ENCODE measurements at places on chromosomes 16 and 17. TPM values are rescaled to one million over a fixed set of nuclear protein-coding genes. Genes with fewer than 3 reads are reported as not detected.

CCL16 gene
- not detected for total RNA-seq

TBC1D3E gene
- not detected for total RNA-seq

XYLT1 gene
- total RNA-seq = 40.9 TPM

DNA sequence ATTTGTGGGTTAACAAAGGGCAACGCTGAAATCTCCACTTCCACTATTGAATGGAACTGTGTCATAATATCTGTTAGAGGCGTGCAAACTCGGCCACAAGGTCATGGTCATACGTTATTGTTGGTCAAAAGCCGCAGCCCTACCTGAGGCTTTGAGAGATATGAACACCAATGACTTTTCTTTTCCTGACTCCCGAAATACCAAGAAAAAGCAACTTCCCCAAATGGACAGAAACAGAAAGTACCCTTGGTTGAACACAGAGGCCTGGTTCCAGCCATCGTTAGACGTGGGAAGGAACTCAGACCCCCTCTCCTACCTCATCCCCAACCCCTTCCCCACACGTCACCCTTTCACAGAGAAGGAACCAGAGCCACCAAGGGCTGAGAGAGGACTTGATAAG, 1.4 kb upstream of the PIK3R5 start:
- H3K27ac ChIP-seq = no peak overlapping the region
- DNase-seq = no peak
- H3K4me1 ChIP-seq = peaks cover 50% of the 10 kb centered on the region
- H3K27me3 ChIP-seq = no peaks in the 10 kb centered on the region
- H3K36me3 ChIP-seq = peaks cover 37% of the 10 kb centered on the region

DNA sequence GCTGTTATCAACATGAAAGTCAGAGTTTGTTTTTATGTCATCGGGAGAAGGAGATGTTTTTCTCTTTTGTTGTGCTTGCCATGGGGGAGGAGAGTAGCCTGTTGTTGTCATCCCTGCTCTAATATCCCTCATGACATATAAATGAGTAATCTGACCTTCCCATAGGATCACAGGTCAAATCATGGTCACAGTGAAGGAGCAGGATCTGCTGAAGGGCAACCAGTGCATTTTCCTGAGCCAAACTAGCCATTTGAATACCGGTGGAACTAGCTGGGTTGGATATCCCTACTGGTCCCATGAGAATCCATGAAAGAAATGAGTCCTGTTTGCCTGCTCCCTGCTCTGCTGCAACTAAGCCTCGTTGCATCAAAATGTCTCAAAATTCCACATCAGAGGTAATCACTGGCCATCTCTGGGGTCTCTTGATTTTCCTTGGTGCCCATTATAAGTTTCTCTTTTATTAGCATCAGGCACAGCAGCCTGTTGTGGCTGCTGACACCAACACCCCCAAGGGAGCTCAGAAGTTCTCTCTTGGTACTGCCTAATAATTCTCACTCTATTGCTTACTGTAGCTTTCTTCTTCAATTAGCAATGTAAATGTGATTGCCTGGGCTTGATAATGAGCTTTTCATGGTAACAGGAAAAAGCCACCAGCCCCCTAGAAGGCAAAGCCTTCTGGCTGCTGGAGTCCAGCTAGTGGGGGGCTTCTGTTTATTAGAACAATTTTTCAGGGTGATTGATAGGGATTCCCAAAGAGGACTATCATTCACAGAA, 211.4 kb upstream of the ERCC4 start:
- H3K27me3 ChIP-seq = no peaks in the 10 kb centered on the region
- H3K36me3 ChIP-seq = no peaks in the 10 kb centered on the region
- no peak overlapping the region for H3K27ac ChIP-seq
- no peak overlapping the region for H3K4me3 ChIP-seq

DNA sequence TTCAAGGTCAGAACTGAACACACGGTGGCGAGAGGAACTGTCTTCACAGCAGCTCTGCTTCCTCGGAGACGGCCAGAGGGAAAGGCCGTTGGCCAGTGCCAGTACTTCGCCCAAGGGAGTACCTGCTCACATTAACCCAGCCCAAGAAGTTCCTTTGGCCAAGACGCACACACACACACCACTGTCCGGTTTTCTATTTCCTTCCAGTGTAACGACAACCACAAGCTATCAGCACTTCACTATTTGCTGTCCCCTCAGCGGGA, 744 bp upstream of the GGNBP2 start:
- peak overlapping the region; percentile 100 for H3K4me3 ChIP-seq
- peak overlapping the region; percentile 96 for H3K27ac ChIP-seq
- no peaks in the 10 kb centered on the region for H3K27me3 ChIP-seq

- no peak for DNase-seq
- H3K36me3 ChIP-seq = no peaks in the 10 kb centered on the region
- no peaks in the 10 kb centered on the region for H3K27me3 ChIP-seq
- no peak overlapping the region for H3K4me3 ChIP-seq
- no peak overlapping the region for H3K27ac ChIP-seq
- H3K4me1 ChIP-seq = peaks cover 3% of the 10 kb centered on the region
Measured at GRCh38 chr16:72467157-72467759, 295.3 kb upstream of the PMFBP1 start.

- no peaks in the 10 kb centered on the region for H3K4me1 ChIP-seq
- H3K27me3 ChIP-seq = no peaks in the 10 kb centered on the region
- DNase-seq = no peak
- H3K36me3 ChIP-seq = no peaks in the 10 kb centered on the region
- H3K27ac ChIP-seq = no peak overlapping the region
Measured at GRCh38 chr16:48879223-48880122, 269.5 kb upstream of the N4BP1 start.

GRCh38 chr16:67404740-67405226, 11.5 kb upstream of the TPPP3 start:
- no peaks in the 10 kb centered on the region for H3K36me3 ChIP-seq
- peaks cover 8% of the 10 kb centered on the region for H3K27me3 ChIP-seq
- no peak overlapping the region for H3K4me3 ChIP-seq
- DNase-seq = no peak
- H3K4me1 ChIP-seq = no peaks in the 10 kb centered on the region
- no peak overlapping the region for H3K27ac ChIP-seq

- H3K27me3 ChIP-seq = no peaks in the 10 kb centered on the region
- H3K36me3 ChIP-seq = no peaks in the 10 kb centered on the region
- no peak overlapping the region for H3K4me3 ChIP-seq
- H3K4me1 ChIP-seq = no peaks in the 10 kb centered on the region
- H3K27ac ChIP-seq = no peak overlapping the region
Measured at GRCh38 chr16:62596125-62596524, 559.9 kb upstream of the CDH8 start.

DNA sequence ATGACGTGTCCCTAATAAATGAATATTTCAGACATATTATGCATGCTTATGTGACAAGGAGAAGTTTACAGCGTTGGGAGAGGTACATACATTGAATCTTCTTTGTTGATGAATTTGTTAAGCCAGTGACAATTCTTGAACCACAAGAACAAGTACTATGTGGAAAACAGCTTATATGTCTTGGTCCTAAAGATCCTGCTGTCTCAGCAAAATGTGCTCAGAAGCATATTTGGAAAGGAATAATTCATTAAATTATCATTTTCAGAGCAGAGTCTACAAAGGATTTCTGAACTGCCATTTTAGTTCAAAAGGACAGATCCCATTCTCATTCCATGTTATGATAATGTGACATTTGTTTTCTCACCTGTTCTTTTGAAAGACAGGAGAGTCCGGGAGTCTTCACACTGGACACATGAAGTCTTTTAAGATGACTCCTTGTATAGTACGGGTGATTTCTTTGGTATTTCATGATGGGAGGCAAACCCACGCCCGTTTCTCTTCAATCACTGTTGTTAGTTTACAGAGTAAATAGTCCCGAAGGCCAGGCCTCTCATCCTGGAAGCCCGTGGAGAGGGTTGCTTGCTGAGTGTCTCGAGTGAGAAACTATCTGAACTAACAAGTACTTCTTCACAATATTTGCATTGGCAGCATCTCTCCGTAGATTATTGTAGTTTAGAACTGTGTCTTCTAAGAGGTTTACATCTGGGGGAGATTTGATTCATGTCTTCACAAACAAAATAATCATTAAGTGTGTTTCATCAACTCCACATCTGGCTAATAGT, 26.7 kb downstream of the VPS35L start:
- H3K27ac ChIP-seq = no peak overlapping the region
- H3K4me1 ChIP-seq = no peaks in the 10 kb centered on the region
- no peak for DNase-seq
- peaks cover 39% of the 10 kb centered on the region for H3K36me3 ChIP-seq

GRCh38 chr16:88284626-88285513, 97.9 kb upstream of the ZNF469 start:
- no peak overlapping the region for H3K4me3 ChIP-seq
- H3K36me3 ChIP-seq = peaks cover 2% of the 10 kb centered on the region
- H3K27ac ChIP-seq = no peak overlapping the region

DNA sequence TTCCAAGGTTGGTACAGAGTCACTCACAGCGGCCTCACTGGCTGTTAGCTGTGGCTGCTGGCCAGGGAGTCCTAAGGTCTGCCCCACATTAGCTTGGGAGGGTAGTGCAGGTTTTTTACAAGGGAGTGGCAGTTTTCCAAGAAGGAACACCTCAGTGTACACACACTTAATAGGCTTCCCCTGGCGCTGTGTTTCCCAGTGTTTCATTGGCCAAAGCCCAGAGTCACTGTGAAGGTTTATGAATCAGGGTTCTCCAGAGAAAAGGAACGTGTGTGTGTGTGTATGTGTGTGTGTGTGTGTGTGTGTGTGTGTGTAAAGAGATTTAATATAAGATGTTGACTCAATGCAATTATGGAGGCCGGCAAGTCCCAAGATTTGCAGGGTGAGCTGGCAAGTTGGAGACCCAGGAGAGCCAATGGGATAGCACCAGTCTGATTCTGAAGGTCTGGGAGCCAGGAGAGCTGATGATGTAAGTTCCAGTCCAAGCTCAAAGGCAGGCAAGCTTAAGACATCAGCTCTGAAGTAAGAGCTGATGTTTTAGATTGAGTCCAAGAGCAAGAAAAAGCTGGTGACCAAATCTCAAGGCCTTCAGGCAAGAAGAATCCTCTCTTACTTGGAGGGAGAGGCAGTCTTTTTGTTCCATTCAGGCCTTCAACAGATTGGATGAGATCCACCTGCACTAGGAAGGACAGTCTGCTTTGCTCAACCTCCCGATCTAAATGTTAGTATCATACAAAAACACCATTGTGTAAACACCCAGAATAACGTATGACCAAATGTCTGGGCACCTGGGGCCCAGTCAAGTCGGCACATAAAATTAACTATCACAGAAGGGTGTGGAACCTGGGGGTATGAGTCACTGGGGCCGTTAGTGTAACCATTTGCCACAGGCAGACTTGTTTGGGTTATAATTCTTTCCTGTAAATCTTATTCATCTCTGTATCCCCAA, 206.8 kb downstream of the PRKCA start:
- H3K27me3 ChIP-seq = no peaks in the 10 kb centered on the region
- H3K4me1 ChIP-seq = peaks cover 64% of the 10 kb centered on the region
- peaks cover 15% of the 10 kb centered on the region for H3K36me3 ChIP-seq
- peak overlapping the region; percentile 90 for H3K27ac ChIP-seq
- DNase-seq = peak; percentile 75

DNA sequence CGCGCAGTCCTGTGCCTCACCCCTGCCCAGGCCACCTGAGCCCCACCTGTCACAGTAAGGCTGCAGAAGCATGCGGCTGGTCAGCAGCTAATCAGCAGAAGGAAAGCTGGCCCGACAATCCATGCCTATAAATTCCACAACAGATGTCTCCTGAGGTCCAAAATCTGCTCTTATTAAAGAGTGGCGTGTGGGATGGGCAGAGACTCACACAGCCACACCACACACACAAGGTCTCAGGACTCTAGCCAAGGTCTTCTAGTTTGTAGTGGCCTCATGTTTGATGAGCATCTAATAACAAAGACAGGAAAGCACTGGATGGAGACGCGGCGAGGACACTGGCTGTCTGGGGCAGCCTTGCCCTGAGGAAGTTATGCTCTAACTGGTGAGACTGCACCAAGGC, 55.9 kb downstream of the ANKRD11 start:
- no peak overlapping the region for H3K4me3 ChIP-seq
- DNase-seq = no peak
- H3K27ac ChIP-seq = no peak overlapping the region
- H3K36me3 ChIP-seq = peaks cover 16% of the 10 kb centered on the region
- H3K4me1 ChIP-seq = peaks cover 51% of the 10 kb centered on the region
- H3K27me3 ChIP-seq = no peaks in the 10 kb centered on the region

DNA sequence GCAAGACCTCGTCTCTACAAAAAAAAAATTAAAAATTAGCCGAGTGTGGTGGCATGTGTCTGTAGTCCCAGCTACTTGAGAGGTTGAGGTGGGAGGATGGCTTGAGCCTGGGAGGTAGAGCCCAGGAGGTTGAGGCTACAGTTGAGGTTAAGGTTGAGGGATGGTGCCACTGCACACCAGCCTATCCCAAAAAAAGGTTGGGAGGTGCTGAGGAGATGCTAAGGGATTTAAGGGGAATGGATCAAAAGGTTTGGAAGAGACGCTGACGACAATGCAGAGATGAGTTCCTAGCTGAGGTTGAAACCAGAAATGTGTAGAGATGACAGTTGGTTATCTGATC, 4.7 kb upstream of the NSMCE1 start:
- no peaks in the 10 kb centered on the region for H3K27me3 ChIP-seq
- peak overlapping the region; percentile 90 for H3K27ac ChIP-seq
- H3K4me3 ChIP-seq = peak overlapping the region; percentile 6

DNA sequence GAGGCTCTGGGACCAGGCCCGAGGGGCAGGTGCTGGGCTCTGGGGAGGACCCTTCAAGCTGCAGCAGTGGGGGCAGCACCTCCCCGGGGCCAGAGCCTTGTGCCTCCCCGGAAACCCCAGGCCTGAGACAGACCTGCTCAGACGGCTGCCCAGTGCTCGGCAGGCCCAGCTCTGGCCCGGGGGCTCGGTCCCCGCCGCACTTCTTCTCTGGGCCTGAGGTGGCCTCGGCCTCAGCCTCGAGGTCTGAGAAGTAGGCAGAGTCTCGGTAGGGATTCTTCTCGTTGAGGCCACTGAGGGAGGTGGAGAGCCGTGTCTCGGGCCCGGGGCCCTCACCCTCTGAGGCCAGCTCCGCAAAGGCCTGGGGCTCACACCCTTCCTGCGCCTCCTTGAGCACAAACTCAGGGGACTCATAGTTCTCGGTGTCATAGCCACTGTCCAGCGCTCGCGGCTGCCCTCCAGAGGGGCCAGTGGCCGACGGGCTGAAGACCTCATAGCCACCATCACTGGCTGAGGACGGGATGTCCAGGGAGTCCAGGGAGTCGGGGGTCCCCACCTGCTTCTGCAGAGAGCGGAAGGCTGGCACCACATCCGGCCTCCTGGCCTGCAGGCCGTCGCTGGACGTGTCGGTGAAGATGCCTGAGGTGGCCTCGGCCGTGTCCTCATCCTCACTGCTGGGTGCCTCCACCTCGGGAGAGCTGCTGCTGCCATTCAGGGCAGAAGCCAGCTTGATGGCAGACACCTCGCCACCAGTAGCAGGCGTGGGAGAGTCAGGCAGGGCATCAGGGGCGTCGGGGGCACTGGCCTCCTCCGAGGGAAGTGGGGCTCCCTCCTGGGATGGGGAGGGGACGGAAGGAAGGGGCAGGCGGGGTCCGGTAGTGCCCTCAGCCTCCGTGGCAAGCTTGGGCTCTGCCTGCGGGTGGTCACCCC, 44.3 kb upstream of the PVALEF start:
- no peak overlapping the region for H3K27ac ChIP-seq
- H3K36me3 ChIP-seq = no peaks in the 10 kb centered on the region
- no peak for DNase-seq
- H3K27me3 ChIP-seq = peaks cover 3% of the 10 kb centered on the region
- H3K4me3 ChIP-seq = no peak overlapping the region
- H3K4me1 ChIP-seq = peaks cover 1% of the 10 kb centered on the region

GRCh38 chr17:32240750-32241149, 24.9 kb upstream of the RHBDL3 start:
- H3K27me3 ChIP-seq = peaks cover 6% of the 10 kb centered on the region
- DNase-seq = no peak
- no peak overlapping the region for H3K4me3 ChIP-seq
- H3K4me1 ChIP-seq = no peaks in the 10 kb centered on the region
